ENCODE measurements at places on chromosomes 6 and 20. TPM values are rescaled to one million over a fixed set of nuclear protein-coding genes. Genes with fewer than 3 reads are reported as not detected.
A peak's percentile ranks its signal among the peaks of the same experiment; 100 is the strongest.

- no peak for DNase-seq
Observed at GRCh38 chr6:29130644-29131043, 22.8 kb downstream of the OR2J3 start.

- no peak for DNase-seq
Observed at GRCh38 chr20:32160341-32160740, 47.2 kb downstream of the PLAGL2 start.

DNA sequence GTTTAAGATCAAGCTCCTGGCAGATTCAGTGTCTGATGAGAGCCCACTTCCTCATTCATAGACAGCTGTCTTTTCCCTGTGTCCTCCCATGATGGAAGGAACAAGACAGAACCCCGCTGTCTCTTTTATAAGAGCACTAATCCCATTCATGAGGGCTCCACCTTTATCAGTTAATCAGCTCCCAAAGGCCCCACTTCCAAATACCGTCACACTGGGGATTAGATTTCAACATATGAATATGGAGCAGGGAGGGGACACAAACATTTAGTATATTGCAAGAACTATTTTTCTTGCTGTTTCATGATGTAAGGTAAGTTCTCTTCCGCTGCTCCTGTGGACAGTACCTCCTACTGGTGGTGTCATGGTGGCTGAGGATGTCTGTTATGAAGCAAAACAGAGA, 158.3 kb upstream of the IRAK1BP1 start:
- no peak for DNase-seq

Gene PLCB1
- 5.3 TPM for total RNA-seq

DNA sequence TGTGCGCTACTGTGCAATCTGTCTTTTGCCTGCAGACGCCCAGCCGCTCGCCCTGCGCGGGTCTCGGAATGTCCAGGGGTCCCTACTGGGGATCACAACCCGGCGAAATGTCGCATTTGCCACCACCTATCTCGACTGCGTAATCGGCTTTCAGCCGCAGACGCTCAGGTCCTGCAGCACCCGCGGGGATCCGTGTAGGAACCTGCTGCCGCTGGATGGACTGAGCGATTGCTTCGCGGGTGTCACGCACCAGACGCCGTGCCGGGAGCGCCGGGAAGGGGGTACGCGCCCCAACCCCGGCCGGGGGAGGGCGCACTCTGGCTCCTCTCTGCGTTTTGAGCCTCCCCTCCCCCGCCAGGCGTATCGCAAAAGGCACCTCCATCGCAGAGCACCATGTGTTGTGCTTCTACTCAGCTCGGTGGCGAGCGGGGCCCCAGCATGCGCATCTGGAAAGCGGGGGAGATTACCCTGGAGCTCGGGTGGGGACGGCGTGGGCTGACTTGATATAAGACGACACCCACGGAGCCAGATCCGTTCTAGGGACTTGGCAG, 747 bp upstream of the PTPRA start:
- peak; percentile 69 for DNase-seq

GRCh38 chr20:37543828-37544227, 16.2 kb upstream of the BLCAP start:
- DNase-seq: no peak

GRCh38 chr6:124722141-124722878, 239.9 kb upstream of the RNF217 start:
- DNase-seq: no peak

DNA sequence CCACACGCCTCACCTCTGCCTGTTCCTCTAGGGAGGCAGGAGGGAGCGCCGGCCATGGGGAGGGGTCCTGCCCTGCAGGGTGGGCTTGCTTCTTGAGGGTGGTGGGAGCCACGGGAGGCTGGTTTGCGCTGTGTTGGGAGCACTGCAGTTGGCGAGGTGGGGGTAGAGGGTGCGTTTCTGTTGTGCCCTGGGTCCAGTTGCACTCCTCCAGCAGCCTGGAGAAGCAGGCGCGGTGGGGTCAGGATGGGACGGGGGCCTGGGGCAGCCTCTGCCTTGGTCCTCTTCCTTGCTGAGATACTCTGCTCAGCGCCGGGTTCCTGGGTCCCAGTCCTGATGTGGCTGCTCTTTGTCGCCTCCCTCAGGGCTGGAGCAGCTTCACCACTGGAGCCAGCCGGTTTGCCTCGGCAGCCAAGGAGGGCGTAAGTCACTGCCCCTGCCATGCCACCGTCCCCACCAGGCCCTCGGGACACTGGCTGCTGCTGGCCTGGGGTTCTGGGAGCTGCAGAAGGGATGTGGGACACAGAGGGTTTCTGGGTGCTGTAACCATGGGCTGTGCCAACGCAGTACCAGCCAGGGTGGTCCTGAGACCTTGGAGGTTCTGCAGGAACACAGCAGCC, 8.4 kb downstream of the ARFGAP1 start:
- no peak for DNase-seq

DNA sequence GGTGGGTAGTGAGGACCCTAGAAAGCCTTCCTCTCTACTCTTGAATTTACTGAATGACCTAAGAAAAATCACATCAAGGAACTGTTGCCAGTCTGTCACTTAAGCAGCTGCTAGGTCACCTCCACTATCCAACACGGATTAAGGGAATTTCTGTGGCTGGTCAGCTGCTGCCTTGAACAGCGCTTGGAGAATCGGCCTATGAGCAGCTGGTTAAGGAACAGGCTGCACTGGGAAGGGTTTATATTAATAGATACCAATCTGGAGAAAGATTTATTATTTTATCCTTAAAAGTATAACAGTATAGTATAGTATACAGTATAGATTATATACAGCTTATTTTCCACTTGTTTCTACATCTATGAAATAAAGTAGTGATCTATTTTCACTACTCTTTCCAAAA, 6.5 kb downstream of the PTPRK start:
- DNase-seq: no peak

Data from activated T-helper 1 cell treated with anti-CD3 and anti-CD28 coated beads, Interleukin-12 subunit alpha, Interleukin-12 subunit beta, Interleukin-2, Interleukin-4 antibody, amounts not matched to agents 30 ng/mL and 10 ng/mL and 1 ng/mL, durations not matched to agents 14 hours and 24 hours and 36 hours (primary cell).